ENCODE measurements at places on chromosomes 12 and 14.

- DNase-seq = no peak
Observed at GRCh38 chr14:34461334-34462131, 507 bp downstream of the SPTSSA start.

DNA sequence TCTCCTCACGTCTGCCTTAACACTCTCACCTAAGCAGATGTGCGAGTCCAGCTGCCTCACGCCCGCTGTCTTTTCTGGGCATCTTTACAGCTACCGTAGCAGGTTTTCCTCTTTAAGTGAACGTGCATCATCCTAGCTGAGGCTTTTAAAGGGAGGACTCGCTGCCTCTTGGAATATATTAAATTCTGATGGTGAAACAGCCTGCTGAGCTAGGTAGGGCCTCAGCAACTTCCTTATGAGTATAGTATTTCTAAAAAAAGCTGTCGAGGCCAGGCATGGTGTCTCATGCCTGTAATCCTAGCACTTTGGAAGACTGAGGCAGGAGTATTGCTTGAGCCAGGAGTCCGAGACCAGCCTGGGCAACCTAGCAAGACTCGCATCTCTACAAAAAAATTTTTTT is 32.2 kb downstream of the TESC start:
- DNase-seq = no peak

GRCh38 chr14:85471156-85471555 is 58.8 kb upstream of the FLRT2 start:
- DNase-seq = no peak

DNA sequence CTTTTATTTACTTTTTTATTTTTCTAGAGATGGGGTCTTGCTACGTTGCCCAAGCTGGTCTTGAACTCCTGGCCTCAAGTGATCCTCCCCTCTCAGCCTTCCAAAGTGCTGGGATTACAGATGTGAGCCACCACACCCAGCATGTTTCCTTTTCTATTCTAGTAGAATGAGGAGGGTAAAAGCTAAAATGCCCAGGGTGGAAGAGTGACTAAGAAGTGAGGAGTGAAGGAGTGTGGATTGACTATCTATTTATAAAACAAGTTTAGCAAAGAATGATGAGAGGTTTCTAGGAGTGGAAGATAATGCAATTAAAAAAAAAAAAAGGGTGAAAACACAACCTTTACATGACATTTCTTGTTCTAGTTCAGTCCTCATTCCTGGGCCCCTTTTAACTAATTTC is 29.8 kb upstream of the PKP2 start:
- DNase-seq = no peak

DNA sequence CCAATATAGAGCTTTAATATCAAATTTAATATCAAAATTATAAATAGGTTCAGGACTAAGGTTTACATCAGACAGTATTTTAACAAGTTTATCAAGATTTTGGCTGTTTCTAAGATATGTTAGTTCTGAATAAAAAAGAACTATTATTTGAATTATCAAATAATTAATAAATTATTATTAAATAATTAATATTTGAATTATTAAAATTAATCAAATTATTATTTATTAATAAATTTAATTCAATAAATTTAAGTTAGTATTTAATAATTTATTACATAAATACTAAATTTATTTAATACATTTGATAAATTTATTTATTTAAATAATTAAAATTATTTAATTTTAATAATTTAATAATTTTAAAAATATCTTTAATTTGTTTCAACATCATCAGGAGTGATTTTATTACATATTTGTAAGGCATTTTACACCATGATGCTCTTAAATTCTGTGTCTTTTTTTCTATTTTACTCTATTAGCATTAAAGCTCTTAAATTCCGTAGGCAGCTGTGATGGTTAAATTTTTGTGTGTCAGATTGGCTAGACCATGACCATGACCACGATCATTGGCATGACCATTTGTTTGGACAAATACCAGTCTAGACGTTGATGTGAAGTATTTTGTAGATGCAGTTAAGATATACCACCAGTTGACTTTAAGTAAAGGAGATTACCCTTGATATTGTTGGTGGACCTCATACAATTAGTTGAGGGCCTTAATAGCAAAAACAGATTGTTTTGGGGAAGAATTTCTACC is 82.6 kb downstream of the BBS10 start:
- no peak for DNase-seq

DNA sequence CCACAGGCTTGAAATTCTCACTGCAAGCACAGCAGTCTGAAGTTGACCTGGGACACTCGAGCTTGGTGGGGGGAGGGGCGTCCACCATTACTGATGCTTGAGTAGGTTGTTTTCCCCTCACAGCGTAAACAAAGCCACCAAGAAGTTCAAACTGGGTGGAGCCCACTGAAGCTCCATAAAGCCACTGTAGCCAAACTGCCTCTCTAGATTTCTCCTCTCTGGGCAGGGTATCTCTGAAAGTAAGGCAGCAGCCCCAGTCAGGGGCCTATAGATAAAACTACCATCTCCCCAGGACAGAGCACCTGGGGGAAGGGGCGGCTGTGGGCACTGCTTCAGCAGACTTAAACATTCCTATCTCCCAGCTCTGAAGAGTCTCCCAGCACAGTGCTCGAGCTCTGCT is 31.7 kb upstream of the ST8SIA1 start:
- DNase-seq = no peak

- DNase-seq = no peak
Observed at GRCh38 chr12:105769486-105769885, 369.3 kb downstream of the NUAK1 start.

GRCh38 chr14:78838959-78839358 is 668.8 kb downstream of the NRXN3 start:
- no peak for DNase-seq
